ENCODE measurements at places on chromosomes 16 and 17. TPM values are rescaled to one million over a fixed set of nuclear protein-coding genes. Genes with fewer than 3 reads are reported as not detected.

CD300LB gene
- not detected for total RNA-seq

CSF3 gene
- total RNA-seq = 1.7 TPM

LGALS9B gene
- total RNA-seq = not detected

SDK2 gene
- under 0.01 TPM for total RNA-seq

All from myometrial cell (primary cell).